Epithelial cell of esophagus (primary cell): ENCODE measurements at places on chromosomes 16 and 17.

DNA sequence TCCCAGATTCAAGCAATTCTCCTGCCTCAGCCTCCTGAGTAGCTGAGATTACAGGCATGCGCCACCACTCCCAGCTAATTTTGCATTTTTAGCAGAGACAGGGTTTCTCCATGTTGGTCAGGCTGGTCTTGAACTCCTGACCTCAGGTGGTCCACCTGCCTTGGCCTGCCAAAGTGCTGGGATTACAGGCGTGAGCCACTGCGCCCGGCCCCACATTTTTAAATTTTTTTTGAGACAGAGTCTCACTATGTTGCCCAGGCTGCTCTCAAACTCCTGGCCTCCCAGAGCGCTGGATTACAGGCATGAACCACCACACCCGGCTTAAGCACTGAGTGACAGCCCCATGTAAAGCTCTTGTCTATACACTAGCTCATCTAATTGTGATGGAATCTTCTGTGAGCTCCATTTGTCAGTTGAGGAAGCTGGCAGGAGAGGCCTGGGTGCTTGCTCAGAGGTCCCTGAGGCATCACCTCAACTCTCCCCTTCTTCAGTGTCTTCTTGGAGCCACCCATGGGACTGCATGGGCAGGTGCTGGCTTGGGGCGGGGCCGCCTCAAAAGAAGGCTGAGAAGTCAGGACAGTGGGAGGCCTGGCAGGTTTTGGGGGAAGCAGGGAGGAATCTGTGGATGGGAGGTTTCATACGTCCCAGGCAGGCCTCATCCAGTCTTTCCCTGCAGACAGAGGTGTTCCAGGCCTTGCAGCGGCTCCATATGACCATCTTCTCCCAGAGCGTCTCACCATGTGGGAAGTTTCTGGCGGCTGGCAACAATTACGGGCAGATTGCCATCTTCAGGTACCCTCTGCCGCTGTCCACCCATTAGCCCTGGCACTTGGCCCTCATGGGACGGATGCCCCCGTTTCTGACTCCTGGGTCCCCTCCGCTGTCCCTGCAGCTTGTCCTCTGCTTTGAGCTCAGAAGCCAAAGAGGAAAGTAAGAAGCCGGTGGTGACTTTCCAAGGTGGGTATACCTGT lies 1.5 kb downstream of the THOC6 start:
- no peak for DNase-seq

GRCh38 chr17:21251337-21252010 lies 1.7 kb downstream of the NATD1 start:
- no peak for DNase-seq

GRCh38 chr17:45906927-45907622 lies 12.7 kb downstream of the MAPT start:
- DNase-seq, result no peak

- no peak for DNase-seq
Measured at GRCh38 chr17:71145486-71145885, 975.3 kb upstream of the SOX9 start.

GRCh38 chr16:64196444-64196843 lies 925.4 kb downstream of the CDH11 start:
- DNase-seq, result no peak

DNA sequence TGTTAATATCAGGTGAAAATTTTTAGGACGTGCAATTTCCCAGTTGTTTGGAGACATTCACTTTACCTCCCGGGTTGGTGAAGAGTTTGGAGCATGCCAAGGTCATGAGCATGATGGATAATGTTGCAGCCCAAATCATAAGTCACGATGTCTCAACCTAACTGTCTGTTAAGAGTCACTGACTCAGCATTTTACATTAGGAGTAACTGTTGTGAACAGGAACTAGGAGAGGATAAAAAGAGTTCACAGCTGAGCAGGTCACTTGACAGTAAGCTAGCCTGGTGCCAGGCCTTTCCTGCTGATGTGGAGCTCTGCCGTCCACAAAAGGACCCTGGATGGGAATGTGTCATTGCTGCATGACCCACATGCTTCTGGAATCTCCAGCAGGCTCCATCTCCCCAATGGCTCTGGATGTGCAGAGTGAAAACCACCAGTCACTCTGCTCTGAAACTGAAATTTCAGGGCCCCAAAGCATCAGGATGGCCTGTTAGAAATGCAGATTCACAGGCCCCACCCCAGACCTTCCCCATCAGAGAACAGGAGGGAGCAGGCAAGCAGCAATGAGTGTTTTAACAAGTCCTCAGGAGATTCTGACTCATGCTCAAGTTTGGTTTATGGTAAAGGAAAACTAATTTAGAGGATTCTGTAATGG lies 371.6 kb upstream of the MAF start:
- peak; percentile 10 for DNase-seq

- DNase-seq, result peak; percentile 41
Measured at GRCh38 chr17:71327376-71328059, 793.3 kb upstream of the SOX9 start.

DNA sequence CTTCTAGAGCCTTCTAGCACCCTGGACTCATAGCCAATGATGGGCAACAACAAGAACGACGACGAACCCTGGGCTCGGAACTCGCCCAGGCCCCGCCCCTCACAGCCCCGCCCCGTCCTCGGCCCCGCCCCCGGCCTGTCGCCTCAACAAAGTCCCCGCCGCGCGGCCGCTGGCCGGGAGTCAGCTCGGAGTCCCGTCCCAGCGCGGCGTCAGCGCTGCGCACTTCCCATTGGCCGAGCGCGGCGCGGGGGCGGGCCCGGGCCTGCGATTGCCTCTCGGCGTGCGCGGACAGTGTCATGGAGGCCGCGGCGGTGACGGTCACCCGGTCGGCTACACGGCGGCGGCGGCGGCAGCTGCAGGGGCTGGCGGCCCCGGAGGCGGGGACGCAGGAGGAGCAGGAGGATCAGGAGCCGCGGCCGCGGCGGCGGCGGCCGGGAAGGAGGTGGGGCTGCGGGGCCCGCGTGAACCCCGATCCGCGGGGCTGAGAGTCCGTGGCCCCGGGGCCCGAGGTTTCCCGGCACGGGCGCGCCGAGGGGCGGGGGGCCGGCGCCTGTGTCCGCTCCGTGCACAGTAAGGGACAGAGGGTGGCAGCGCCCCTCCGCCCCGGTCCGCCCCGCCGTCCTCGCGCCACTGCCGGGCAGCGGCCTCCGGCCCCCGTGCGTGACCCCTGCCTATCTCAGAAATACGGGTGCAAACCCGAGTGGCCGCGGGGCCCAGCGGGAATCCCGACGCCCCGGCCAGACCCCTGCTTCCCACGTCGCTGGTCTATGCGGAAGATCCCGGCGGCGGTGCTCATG lies at the start of gene ENGASE:
ENGASE (plus strand) TSS at position 176 of the 797 bp plus-strand sequence; CDS start at position 297, 121 bp downstream.
- peak; percentile 94 for DNase-seq
